Non-pigmented ciliary epithelial cell (primary cell): ENCODE measurements at places on chromosomes 5 and 9.

DNA sequence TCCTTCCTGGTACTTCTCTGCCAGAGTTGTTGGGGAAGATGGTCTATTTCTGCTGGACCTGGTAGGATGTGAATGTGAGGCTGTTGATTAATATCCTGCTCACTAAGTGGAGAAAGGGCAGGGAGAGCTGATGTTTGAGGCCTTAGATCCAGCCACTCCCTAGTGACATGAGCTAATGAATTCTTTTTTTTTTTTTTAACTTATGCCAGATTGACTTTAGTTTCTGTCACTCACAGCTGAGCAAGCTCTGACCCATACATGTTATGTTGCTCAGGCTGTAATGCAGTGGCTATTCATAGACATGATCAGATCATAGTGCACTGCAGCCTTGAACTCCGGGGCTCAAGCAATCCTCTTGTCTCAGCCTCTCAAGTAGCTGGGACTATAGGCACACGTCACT, 75.1 kb upstream of the SPRY4 start:
- no peak for DNase-seq

GRCh38 chr5:118228489-118228888, 759.9 kb downstream of the DTWD2 start:
- DNase-seq = no peak

DNA sequence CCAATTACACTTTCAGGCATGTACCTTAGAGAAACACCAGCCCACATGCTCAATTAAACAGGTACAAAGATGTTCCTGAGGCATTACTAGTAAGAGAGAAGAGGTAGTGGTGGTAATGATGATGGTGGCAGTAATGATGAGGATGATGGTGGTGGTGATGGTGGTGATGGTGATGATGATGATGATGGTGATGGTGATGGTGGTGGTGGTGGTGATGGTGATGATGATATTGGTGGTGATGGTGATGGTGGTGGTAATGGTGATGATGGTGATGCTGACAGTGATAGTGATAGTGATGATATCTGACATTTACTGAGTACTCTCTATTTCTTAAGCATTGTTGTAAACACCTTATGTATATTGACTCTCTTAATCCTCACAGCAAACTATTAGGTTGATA, 318.4 kb downstream of the NSG2 start:
- DNase-seq = no peak

GRCh38 chr9:90956026-90956810, 154.6 kb downstream of the SYK start:
- DNase-seq = no peak

- DNase-seq = no peak
Observed at GRCh38 chr5:116569999-116570398, 4.6 kb downstream of the SEMA6A start.

DNA sequence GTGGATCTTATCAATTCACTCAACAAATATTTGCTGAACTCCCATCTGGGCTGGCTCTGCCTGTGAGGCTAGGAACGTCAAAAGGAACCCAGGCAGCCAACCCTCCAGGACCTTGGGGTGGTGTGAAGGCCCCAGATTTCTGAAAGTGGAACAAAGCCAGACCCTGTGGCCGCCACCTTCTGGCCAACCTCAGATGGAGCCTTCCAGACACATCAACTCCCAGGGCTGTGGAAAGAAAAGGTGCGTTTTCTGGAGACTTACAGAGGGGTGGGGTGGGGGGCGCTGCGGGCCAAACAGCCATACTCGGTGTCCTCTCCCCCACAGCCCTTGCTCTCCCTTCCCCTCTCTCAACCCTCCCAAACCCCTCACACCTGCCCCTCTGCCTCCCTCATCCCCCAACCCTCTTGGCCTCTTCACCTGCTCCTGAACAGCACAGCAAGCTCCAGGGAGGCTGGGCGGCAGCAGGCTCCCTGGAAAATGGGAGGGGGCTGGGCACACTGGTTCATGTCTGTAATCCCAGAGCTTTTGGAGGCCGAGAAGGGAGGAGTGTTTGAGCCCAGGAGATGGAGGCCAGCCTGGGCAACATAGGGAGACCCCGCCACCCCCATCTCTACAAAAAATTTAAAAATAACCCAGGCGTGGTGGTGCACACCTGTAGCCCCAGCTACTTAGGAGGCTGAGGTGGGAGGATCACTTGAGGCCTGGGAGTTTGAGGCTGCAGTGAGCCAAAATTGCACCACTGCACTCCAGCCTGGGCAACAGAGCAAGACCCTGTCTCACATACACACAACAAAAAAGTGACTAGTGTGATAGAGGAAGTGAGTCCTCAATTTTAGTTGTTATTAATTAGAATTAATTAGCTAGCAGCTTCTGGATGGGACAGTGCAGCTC, 45.0 kb upstream of the PRRC2B start:
- no peak for DNase-seq

GRCh38 chr9:27520986-27521385, 3.1 kb upstream of the IFNK start:
- no peak for DNase-seq

DNA sequence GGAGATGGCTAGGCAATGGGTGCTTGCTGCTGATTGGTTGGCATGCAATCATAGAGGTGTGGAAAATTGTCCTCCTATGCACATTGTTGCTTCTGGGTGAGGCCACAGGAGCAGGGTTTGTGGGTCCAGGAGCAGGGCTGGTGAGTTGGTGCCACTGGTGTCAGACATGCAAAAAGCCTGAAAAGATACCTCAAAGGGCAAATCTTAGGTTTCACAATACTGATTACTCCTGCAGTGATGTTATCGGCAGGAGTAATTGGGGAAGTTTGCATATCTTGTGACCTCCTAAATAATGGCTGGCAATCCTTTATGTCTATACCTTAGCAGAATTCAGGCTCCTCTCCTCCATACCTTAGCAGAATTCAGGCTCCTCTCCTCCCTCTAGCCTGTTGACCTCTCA, 25.2 kb downstream of the SLC25A48 start:
- no peak for DNase-seq

GRCh38 chr5:29697785-29698414, 1495.6 kb upstream of the CDH6 start:
- DNase-seq = no peak

GRCh38 chr5:80141147-80141671, 106.1 kb downstream of the THBS4 start:
- no peak for DNase-seq

DNA sequence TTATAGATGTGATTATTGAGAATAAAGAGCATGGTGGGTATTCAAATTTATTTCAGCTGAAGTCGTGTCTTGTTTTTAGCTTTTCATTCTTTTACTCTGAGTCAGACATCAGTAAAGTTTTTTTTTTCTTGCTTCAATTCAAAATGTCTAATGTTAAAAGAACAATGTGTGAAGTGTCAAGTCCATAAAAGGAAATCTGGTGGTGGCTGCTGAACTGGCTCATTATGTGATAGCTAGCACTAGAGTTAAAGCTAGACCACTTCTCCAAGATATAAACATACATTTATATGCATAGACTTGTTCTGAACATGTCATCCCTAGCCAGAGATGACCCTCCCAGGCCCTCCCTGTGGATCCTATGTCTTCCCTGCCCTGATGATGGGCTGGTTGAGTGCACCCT, 338.3 kb downstream of the RAB3C start:
- DNase-seq = no peak

- DNase-seq = no peak
Observed at GRCh38 chr5:143176048-143176447, 227.4 kb downstream of the NR3C1 start.

DNA sequence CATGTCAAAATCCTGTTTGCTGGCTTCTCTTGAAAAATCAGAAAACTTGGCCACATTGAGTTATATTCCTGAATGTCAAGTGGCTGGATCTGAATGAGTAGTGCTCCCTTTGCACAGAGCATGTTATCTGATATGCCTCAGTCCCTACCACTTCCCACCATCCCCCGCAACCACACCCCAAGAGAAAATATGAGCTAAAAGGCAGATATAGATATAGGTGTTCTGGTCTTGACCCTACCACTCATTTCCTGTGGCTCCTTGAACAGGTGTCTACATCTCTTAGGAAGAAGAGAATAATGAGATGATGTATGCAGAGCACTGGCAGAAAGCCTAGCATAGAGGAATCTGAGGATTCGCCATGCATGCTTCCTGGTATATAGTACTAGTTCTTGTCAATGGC, 6.6 kb upstream of the CYSTM1 start:
- DNase-seq = no peak

DNA sequence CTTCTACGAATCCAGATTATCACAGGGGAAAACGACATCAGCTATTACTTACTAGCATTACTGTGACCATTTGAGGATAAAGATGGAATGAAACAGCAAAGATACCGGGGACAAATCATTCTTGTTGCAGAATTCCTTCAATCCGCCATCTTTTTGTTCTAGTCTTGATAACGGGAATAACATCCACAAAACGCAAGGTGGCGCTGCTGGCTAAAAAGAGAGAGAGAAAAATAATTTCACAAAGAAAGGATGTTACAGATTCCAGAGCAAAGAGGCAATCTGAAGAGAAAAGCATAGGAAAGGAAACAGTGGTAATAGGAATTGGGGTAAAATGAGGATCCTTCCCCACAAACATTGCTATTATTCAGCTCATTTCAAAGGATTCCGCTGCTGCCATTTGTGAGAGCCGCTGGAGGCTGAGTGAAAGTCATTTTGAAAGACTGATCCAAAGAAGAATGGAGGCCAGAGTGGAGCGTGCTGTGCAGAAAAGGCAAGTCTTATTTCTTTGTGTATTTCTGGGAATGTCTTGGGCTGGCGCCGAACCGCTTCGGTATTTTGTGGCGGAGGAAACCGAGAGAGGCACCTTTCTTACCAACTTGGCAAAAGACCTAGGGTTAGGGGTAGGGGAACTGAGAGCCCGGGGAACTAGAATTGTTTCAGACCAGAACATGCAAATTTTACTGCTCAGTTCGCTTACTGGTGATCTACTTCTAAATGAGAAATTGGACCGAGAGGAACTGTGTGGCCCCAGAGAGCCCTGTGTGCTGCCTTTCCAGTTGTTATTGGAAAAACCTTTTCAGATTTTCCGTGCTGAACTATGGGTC, at the start of gene PCDHB7:
PCDHB7 (plus strand) TSS at position 264 of the 824 bp plus-strand sequence; CDS start at position 456, 192 bp downstream.
- DNase-seq = no peak

GRCh38 chr5:175854231-175855040, 16.9 kb upstream of the CPLX2 start:
- DNase-seq = no peak

- DNase-seq = no peak
Observed at GRCh38 chr9:114431770-114432169, 44.0 kb upstream of the AKNA start.

- DNase-seq = no peak
Observed at GRCh38 chr5:98791001-98791519, 17.6 kb downstream of the RGMB start.

GRCh38 chr9:86046930-86047341, 52.4 kb downstream of the GOLM1 start:
- no peak for DNase-seq

DNA sequence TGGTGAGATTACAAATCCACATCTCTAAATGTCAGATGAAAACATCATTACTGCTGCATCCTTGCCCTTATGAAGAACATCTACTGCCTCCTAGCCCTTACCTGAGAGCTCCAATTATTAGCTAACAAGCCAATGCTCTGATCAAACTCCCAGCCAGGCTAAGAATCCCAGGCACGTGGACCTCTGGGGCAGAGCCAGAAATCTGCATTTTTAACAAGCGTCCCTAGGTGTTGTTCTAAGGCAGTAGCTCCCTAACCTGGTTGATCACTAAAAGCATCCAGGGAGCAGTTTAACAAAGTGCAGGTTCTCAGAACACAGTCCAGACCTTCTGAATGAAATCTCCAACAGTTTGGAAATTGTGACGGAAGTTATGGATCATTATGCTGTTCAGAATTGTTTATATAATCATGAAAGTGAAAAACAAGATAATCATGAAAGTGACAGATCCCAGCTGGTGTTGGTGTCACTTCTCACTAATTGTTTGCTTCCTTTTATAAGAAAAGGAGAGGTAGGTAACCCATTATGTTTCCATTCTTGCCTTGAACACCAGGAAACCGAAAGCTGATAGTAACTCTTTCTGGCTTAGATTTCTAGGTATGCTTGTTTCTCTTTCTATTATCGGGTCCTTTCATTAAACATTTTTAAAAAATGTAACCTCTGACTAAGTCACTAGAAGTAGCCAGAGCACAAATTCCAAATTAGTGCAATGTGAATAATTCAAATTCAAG, 216.5 kb upstream of the NR4A3 start:
- DNase-seq = no peak

DNA sequence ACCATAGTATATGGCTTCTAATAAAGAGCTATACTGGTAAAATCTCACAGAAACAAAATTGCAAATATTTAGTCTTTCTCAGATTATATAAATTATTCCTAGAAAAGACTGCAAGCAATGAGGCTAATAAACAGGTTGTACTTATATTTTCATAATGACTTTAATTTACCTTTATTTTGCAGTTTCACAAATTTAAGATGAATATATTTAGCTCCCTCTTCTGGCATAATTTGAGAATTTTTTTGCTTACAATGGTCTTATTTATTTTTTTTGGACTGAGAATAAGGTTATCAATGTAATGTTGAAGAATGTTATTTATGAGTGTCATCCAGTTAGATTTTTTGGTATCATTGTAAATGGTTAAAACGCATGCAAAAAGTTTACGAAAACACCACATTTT, 56.7 kb downstream of the PIK3R1 start:
- no peak for DNase-seq

DNA sequence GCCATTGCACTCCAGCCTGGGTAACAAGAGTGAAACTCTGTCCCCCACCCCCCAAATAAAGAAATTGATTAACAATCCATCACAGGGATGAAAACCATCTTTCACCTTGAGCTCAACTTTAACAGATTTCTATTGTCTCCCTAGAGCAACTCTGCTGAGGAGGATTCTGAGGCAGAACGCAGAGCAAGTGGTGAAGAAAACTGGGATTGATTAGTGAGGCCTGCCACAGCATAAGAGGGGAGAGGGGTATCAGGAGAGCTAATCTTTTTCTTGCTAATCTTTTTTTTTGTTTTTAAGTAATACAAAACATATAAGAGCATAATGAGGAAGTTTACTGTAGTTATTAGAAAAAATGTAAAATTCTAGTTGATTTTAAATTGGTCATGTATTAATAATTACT, 8.9 kb downstream of the TXNDC8 start:
- DNase-seq = no peak

- no peak for DNase-seq
Observed at GRCh38 chr5:132947671-132948070, 15.8 kb downstream of the AFF4 start.

DNA sequence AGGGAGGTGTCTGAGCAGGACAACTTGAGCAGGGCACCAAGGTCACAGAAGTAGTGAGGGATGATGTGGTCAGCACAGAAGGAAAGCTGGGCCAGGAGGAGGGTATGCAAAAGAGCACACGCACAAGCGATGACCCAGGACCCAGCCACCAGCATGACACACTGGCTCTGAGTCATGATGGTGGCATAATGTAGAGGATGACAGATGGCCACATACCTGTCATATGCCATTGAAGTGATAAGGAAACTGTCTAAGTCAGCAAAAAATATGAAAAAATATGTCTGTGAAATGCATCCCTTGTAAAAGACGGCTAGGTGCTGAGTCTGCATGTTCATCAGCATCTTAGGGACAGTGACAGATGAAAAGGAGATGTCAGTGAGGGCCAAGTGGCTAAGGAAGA, 380 bp downstream of the OR1J1 start:
- no peak for DNase-seq

- DNase-seq = no peak
Observed at GRCh38 chr9:4865681-4866080, 72.9 kb downstream of the RCL1 start.
